Progenitor cell of endocrine pancreas (in vitro differentiated cells): ENCODE measurements at places on chromosomes 6 and 20.

GRCh38 chr6:73043446-73043845 lies 181.8 kb downstream of the KHDC1L start:
- DNase-seq = no peak

DNA sequence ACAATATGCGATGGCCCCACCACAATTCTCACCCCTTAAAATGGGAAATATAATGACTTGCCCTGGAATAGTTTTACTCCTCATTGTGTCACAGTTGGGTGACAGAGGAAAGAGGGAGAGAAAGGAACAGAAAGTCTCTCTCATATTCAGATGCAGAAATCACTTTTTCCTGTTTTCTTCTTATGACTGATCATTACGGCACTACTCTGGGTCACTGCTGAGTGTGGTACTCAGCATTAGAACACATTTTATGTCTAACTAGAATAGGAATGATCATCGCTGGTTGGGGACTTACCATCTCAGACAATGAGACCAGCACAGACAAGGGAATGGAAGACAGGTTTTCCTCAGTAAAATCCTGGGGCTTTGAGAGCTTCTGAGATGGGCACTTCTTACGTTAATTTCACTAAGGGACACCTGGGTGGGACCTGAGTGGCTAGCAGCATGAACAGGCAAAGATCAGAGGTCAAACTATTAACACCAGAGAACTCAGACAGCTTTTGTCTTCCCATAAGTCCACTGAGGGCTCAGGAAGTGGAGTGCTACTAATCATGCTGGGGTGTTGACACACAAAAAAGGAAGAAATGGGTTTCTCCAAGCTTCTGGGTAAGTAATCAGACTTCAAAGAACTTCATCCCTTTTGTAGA lies 54.9 kb upstream of the ARHGAP18 start:
- no peak for DNase-seq

- DNase-seq = no peak
Measured at GRCh38 chr6:40506954-40507353, 80.2 kb downstream of the LRFN2 start.

DNA sequence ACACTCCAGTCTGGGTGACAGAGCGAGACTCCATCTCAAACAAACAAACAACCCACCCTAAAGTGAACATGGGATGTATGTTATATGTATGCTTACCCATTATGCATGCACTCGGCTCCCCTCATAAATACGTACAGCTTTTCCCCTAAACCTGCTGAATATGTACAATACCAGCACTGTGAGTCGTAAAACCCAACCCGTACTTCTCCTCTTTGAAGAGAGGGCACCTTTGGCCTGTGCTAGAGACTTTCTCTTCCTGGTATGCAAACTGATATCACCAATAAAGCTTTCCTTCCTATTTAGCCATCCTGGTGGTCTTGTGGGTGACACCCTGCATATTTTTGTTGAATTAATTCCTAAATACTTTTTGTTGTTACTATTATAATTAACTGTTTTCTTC lies 51.3 kb downstream of the VSTM2L start:
- DNase-seq = no peak

- DNase-seq = no peak
Measured at GRCh38 chr6:81761197-81761596, 8.7 kb upstream of the TENT5A start.

GRCh38 chr6:79372757-79373156 lies 138.3 kb upstream of the HMGN3 start:
- DNase-seq = no peak

- DNase-seq = no peak
Measured at GRCh38 chr6:109901976-109902375, 76.1 kb upstream of the GPR6 start.

- no peak for DNase-seq
Measured at GRCh38 chr6:101231606-101232235, 161.8 kb upstream of the GRIK2 start.

GRCh38 chr20:33071198-33071597 lies 8.2 kb upstream of the BPIFB4 start:
- DNase-seq = no peak

DNA sequence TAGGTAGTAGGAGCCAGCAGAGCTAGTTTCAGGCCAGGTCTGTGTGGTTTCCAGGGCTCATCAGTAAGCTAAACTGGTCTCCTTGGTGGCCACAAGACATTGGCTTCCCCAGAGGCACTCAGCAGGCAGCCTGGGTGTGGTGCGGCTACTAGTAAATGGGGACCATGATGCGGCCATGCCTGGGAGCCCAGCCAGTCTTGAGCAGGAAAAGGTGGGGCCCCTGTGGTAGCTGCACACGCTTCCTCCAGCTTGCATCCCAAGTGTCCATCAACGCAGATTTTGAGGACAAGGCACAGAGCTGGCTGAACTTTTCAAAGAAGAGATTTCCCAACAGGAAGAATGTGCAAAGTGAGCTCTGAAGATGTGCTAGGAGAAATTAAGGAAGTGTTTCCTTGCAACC lies 107.4 kb upstream of the NAA20 start:
- no peak for DNase-seq

- no peak for DNase-seq
Measured at GRCh38 chr20:23451956-23452487, 654 bp downstream of the CST11 start.

- DNase-seq = no peak
Measured at GRCh38 chr6:53148684-53149083, at the start of gene GCM1. Gene GCM1, minus strand, starts transcription at chr6:53148841. Its CDS starts 3,209 bp downstream, at chr6:53145632.

- DNase-seq = no peak
Measured at GRCh38 chr6:52009466-52010140, 77.8 kb downstream of the PKHD1 start.

- no peak for DNase-seq
Measured at GRCh38 chr6:22155551-22155950, 141.3 kb downstream of the PRL start.

DNA sequence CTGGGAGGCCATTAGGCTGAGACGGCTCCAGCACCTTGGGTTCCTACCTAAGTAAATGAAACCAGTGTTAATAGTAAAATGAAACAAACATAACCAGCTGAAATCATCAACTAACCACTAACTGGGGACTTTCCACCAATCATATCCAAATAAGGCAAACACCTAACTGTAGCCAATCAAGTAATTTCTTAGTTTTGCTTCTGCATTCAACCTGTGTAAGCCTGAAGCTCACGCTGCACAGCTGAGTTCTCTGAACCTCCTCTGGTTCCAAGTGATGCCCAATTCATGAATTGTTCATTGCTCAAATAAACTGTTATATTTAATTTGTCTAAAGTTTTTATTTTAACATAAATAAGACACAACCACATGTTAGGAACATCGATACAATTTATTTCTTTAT lies 22.5 kb downstream of the KLHL32 start:
- no peak for DNase-seq

- DNase-seq = no peak
Measured at GRCh38 chr6:43666196-43666920, 21.2 kb downstream of the MRPS18A start.

DNA sequence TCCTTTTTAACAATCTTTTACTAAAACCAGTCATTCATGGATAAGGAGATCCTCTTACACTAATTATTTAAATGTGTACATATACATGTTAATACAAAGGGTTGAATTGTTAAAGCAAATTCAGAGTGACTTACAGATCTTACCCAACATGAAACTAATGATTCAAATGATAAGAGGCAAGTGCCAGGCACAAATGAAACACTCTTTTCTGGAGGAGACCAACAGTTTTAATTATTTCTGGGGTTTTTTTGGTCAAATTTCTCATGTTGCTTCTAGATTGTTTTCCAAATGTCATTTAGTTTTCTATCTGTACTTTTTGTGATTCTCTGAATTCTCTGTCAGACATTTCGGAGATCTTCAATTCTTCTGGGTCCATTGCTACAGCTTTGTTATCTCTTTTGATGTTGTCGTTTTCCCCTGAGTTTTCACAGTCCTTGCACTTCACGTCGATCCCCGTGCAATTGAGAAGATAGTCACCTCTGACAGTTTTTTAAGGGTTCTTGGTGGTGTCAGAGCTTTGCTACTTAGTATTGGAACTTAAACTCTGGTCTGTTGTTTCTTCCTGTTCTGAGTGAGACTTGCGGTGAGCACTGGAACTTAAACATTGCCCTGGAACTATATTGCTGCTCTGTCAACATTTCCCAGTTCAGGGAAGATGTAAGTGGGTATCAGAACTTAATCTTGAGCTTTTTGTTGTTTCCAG lies 23.2 kb downstream of the MAS1 start:
- DNase-seq = no peak

DNA sequence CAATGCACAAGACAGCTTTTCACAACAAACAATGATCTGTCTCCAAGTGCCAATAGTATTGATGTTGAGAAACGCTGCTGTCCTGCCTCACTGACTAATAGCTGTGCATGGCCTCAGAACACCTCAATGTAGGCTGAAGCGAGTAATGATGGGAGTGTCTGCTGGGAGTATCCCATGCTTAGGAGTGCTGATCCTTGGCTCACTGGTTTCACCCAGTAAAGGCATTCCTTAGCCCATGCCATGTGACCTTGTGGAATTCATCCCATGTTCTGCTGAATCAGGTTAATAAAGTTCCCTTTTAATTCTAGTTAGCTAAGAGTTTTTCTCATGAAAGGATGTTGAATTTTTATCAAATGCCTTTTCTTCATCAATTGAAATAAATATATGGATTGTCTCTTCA lies 3.8 kb upstream of the WFDC12 start:
- no peak for DNase-seq

DNA sequence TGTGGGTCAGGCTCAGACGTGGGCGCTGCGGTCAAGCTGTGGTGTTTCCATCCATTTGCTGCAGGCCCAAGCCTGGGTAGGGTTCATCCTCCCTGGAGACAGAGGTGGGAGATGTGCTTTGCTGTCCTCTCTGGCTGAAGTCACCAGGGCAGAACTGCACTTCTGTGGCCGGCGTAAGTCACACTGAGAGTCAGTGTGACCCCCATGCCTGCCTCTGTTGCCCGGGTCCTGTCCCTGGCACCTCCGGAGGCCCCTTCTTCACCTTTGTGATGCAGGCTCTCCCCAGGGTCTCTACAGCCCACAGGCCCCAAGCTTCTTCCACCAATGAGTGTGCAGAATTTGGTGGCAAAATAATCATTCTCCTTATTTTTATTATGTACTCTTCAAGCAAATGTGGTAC lies 53.8 kb upstream of the DACT2 start:
- DNase-seq = no peak

GRCh38 chr6:160791981-160792418 lies 90.0 kb downstream of the PLG start:
- no peak for DNase-seq

GRCh38 chr6:125528621-125529041 lies 220.8 kb upstream of the HEY2 start:
- DNase-seq = no peak

DNA sequence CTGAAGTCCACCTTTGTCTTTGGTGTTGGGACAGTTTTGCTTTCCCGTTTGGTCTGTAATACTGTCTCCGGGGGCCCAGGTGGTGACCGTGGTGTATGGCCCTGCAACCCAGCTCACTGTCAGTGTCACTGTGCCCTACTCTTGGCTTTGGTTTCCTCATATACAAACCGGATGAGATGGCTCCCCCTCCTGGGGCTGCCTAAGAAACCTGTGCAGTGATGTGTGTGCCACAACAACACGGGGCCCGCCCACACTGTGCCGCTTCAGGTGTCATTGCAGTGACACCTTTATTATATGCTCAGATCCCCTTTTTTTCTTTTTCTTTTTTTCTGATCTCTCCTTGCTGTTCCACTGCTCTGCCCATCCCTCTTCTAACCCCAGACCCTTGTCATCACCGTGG lies 73.9 kb downstream of the RAMACL start:
- DNase-seq = no peak

DNA sequence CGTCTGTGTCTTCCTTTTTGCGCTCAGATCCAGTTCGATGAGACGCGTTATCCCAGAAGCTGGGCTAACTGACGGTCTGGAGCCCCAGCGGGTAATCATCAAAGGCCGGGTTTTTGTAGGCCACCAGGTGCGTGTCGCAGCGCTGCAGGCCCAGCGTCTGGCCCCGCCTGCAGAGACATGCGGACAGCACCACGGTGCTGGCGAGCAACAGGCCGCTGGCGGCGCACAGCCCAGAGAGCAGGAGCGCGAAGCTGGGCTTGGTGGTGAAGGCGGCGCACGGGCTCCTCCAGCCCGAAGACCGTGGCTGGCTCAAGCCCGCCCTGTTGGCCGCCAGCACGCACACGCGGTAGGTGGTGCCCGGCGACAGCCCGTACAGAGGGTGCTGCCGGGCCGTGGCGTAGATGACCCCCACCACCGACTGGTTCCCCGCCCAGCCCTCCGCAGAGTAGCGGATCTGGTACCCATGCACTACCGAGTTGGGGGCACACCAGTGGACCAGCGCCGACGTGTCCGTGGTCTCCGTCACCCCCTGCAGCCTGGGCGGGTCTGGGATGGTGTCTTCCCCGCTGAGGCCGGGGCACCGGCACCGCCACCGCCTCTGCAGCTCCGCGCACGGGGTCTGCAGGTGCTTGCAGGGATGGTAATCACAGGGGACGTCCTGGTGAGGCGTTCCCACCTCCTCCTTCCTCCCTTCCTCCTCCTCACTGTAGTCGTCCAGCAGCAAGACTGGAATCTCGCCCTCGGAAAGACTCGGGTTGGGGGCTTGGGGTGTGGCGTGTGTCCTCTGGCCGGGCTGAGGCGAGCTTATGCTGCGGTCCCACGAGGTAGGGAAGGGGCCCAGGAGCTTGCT lies 12.7 kb downstream of the LRRN4 start:
- DNase-seq = no peak

GRCh38 chr6:63249875-63250482 lies 38.7 kb downstream of the FKBP1C start:
- no peak for DNase-seq

GRCh38 chr6:70686548-70687133 lies 19.0 kb downstream of the SMAP1 start:
- DNase-seq = no peak

DNA sequence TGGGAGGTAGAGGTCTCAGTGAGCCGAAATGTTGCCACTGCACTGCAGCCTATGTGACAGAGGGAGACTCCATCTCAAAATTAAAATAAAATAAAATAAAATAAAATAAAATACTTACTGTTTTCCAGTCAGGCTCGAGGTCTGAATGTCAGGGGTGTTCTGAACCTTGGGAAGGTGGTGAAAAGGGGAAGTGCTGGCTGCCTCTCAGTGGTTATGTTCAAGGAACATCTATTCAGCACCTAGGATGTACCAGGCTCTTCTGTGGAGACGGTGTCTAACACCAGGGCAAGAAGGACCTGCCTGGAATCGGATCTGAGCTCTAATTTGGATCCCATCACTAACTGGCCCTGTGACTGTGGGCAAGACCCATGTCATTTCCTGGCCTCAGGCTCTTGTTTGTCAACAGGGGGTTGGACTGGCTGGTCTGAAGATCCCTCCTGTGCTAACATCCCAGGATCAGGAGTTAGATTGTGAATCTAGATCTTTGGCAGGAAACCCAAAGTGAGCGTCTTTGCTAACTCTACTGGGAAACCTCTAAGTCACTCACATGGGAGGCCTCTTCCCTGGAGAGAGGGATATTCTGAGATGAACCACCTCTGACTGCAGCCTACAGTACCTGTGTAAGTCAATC lies 63.4 kb upstream of the SIRPG start:
- DNase-seq = no peak

GRCh38 chr6:84847390-84848160 lies 83.2 kb upstream of the TBX18 start:
- no peak for DNase-seq

- no peak for DNase-seq
Measured at GRCh38 chr6:52876056-52876787, 33.3 kb downstream of the GSTA3 start.
